ENCODE measurements at places on chromosomes 11 and 22. TPM values are rescaled to one million over a fixed set of nuclear protein-coding genes. Genes with fewer than 3 reads are reported as not detected.

- H3K27me3 ChIP-seq: peaks cover 21% of the 10 kb centered on the region
- H3K4me1 ChIP-seq: peaks cover 25% of the 10 kb centered on the region
- H3K36me3 ChIP-seq: no peaks in the 10 kb centered on the region
- no peak overlapping the region for H3K27ac ChIP-seq
These were observed 4.3 kb upstream of the OSBPL5 start for GRCh38 chr11:3169255-3170043.

DNA sequence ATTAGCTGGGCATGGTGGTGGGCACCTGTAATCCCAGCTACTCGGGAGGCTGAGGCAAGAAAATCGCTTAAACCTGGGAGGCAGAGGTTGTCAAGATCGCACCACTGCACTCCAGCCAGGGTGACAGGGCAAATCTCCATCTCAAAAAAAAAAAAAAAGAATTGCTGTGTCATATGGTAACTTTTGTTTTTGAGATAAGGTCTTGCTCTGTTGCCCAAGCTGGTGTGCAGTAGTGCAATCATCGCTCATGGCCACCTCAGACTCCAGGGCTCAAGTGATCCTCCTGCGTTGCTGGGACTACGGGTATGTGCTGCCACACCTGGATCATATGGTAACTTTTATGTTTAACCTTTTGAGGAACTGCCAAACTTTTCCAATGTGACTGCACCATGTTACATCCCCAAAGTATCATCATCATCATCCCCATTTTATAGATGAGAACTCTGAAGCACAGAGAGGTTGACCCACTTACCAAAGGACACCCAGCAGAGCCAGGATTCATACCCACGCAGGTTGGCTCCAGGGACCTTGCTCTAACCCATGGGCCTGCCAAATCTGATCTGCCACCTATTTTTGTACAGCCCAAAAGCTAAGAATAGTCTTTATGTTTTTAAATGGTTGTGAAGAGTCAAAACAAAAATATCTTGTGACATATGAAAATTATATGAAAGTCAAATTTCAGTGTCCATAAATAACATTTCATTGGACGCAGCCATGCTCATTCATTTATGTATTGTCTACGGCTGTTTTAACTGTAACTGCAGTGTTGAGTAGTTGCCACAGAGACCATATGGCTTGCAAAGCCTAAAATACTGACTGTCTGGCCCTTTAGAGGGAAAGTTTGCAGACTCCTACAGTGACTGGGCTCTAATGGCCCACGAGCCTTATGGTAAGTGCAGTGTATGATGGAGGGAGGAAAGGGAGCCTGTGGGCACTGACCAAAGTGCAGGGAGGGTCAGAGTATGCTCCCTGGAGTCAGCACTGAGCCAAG is 45.3 kb downstream of the GDPD5 start:
- no peaks in the 10 kb centered on the region for H3K27me3 ChIP-seq
- peaks cover 21% of the 10 kb centered on the region for H3K4me1 ChIP-seq
- DNase-seq: no peak

The PEX16 gene
- total RNA-seq: 50.0 TPM

GRCh38 chr22:18121954-18122554 is 11.4 kb downstream of the TUBA8 start:
- no peak overlapping the region for H3K4me3 ChIP-seq
- DNase-seq: no peak
- H3K27me3 ChIP-seq: no peaks in the 10 kb centered on the region
- peaks cover 18% of the 10 kb centered on the region for H3K4me1 ChIP-seq
- no peaks in the 10 kb centered on the region for H3K36me3 ChIP-seq

- DNase-seq: no peak
- H3K4me1 ChIP-seq: no peaks in the 10 kb centered on the region
- no peak overlapping the region for H3K4me3 ChIP-seq
These were observed 198.5 kb upstream of the C11orf87 start for GRCh38 chr11:109223451-109223850.

DNA sequence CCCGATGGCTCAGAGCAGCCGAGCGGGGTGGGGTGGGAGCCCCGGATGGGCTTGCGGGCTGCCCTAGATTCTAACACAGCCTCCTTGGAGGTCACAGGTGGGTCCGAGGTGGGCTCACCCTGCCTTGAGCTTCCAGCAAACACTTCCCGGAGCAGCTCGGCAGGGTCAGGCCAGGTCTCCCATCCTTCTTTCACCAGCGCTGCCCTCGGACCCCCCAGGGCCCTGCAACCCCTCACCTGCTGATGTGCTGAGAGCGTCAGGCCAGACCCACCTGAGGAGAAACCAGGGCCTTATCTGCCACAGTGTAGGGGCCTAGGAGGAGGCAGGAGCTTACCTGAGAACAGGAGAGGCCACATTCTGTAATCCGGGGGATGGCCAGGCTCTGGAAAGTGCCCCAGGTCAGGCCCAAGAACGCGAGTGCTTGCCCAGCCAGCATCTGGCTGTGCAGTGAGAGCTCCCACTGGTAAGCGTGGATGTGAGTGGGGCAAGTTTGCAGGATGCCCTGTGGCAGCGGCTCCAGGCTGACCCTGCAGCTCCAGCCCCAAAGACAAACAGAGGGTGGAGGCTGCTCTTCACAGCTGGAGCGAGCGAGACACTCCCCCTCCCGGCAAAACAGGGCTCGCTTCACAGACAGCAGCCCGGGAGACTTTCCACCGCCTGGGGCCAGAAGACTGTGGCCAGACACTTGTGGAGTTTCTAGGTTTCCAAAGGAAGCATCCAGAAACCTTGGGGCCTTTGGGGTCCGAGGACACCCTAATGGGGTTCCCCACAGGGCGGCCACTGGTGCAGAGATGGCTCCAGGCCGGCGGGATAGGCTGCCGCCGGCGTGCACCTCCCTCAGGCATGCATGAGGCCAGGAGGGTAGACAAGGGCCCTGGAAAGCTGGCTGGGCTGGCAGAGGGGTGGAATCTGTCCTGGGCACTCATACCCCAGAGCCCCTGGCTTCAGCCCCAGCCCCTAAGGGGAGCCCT is at the start of gene IL17REL:
Gene IL17REL, minus strand, starts transcription at position 555 of the 971 bp plus-strand sequence. Its CDS starts 119 bp downstream, at position 436.
- peaks cover 21% of the 10 kb centered on the region for H3K4me1 ChIP-seq
- H3K36me3 ChIP-seq: no peaks in the 10 kb centered on the region
- peaks cover 14% of the 10 kb centered on the region for H3K27me3 ChIP-seq
- H3K4me3 ChIP-seq: no peak within 1 kb of the TSS
- no peak for DNase-seq

- no peaks in the 10 kb centered on the region for H3K27me3 ChIP-seq
- H3K36me3 ChIP-seq: no peaks in the 10 kb centered on the region
- no peak overlapping the region for H3K27ac ChIP-seq
- no peaks in the 10 kb centered on the region for H3K4me1 ChIP-seq
- H3K4me3 ChIP-seq: no peak overlapping the region
- DNase-seq: no peak
These were observed 1363.4 kb downstream of the BRD1 start for GRCh38 chr22:48464246-48464645.

The LRP4 gene
- total RNA-seq: not detected

The C11orf91 gene
- total RNA-seq: not detected

The SLC25A45 gene
- 24.5 TPM for total RNA-seq

DNA sequence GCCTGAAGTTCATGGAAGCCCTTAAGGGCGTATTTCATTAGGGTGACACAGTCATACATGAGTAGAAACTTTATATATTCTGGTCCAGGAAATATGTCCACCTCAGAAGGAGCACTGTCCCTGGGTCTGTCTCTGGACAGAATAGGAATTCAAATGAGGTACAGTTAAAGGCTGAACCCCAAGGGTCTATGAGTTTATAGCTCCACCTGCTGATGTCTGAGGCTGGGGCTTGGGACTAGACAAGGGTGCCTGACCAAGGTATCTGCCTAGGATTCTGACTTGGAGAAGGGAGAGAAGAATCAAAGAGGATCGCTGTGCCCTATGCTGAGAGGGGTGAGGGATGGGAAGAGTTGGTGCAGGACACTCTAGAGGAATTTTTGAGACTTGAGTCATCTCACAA is 14.9 kb downstream of the HEPHL1 start:
- no peak for DNase-seq
- H3K36me3 ChIP-seq: no peaks in the 10 kb centered on the region
- H3K27me3 ChIP-seq: no peaks in the 10 kb centered on the region

- DNase-seq: no peak
- H3K27ac ChIP-seq: no peak within 1 kb of the TSS
- peaks cover 19% of the 10 kb centered on the region for H3K36me3 ChIP-seq
- no peak within 1 kb of the TSS for H3K4me3 ChIP-seq
These were observed at the start of gene DNHD1 for GRCh38 chr11:6497069-6497839. Gene DNHD1 (plus strand): TSS chr11:6497280. CDS start chr11:6498216, 936 bp downstream.

The AGBL2 gene
- total RNA-seq: 5.6 TPM

DNA sequence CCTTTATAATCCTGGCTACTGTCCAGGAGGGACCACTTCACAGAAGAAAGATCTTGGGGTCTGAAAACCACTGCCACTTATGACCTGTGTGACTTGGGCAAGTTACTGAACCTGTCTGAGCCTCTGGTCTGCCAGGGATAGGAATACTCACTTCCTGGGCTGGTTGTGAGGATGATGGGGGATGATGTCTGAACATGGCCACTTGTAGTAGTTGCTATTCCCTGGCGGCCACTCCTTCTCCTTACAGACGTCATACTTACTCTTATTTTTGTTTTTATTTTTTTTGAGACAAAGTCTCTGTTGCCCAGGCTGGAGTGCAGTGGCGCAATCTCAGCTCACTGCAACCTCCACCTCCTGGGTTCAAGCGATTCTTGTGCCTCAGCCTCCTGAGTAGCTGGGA is 26.1 kb downstream of the CD82 start:
- peaks cover 56% of the 10 kb centered on the region for H3K4me1 ChIP-seq
- H3K27ac ChIP-seq: peak overlapping the region; percentile 56
- no peaks in the 10 kb centered on the region for H3K27me3 ChIP-seq
- no peak overlapping the region for H3K4me3 ChIP-seq

GRCh38 chr22:26597026-26597425 is 7.1 kb upstream of the TPST2 start:
- H3K4me3 ChIP-seq: peak overlapping the region; percentile 42
- DNase-seq: peak; percentile 60
- peak overlapping the region; percentile 79 for H3K27ac ChIP-seq
- H3K4me1 ChIP-seq: peaks cover 58% of the 10 kb centered on the region
- H3K36me3 ChIP-seq: no peaks in the 10 kb centered on the region

DNA sequence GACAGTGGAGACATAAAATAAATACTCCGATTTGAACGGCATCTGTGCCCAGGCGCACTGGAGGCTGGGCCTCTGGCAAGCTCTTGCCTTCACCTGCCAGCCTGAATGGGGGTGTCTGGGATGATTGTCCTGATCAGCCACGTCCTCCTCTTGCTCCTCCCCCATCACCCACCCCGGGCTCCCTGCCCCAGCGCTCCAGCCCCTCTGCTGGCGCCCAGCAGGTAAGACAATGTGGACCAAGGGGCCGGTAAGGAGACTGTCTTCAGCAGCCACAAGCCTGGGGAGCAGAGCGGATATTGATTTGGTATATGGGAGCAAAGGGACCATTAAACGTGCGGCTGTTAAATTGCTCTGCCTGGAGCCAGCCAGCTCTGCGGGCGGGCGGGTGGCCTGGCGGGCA is 24.9 kb downstream of the WNT11 start:
- DNase-seq: no peak
- no peak overlapping the region for H3K27ac ChIP-seq
- no peaks in the 10 kb centered on the region for H3K4me1 ChIP-seq
- no peak overlapping the region for H3K4me3 ChIP-seq
- no peaks in the 10 kb centered on the region for H3K27me3 ChIP-seq

DNA sequence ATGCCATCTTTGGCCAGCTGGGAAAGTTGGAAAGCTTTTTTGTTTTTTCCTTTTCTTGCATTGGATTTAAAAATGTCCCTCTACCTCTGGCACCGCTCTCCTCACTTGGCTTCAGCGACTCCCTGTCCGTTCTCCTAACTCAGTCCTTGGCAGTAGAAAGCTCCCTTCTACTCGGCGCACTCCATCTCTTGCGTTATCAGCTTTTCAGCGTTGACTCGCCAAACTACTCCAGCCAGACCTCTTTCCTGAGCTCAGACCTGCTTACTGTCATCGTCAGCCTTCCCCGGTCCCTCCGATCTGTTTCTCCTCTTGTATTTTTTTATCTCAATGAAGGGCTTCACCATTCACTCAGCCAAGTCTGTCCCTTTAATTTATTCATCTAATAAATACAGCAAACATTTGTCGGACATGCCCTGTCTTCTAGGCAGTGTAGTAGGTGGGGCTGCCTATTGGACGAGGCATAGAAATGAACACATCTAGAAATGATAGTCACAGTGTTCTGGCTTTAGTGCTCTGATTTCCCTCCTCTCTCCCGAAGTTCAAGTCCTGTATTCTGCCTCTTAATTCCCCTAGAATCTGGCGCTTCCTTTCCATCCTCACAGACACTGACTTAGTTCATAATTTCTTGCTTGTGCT is 839 bp downstream of the CEP164 start:
- H3K27ac ChIP-seq: no peak overlapping the region
- peaks cover 5% of the 10 kb centered on the region for H3K4me1 ChIP-seq
- H3K36me3 ChIP-seq: no peaks in the 10 kb centered on the region
- H3K4me3 ChIP-seq: no peak overlapping the region

DNA sequence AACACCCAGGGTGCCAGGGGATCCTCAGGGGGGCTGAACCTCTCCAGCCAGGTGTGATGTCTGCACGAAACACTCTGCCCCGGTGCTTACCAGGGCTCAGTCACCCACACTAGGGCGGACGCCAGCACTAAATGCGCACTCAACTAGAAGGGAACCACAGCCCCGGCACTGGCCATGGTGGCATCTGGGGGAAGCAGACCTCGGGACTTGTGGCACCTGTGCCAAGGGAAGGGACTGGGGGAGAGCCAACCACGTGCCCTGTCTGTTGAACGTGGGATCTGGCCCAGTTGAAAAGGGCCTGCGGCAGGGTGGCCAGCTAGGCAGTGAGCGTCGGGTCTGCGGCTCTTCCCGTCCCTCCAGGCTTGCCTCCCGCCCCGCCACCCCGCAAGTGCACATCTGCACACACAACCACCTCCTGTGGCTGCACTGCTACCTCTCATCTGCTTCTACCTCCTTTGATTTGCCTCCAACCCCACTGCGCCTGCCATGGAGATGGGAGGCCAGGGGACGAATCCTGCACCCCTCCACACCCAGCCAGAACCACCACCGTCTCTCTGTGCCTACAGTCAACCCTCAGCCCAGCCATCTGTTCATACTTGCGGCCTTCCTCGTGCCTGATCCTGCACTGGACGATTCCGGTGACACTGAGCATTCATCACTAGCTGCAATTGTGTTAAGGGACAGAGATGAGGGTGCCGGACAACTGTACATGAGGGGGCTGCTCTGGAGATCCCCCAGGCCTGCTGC is 15.0 kb upstream of the MOB2 start:
- no peak for DNase-seq
- peaks cover 26% of the 10 kb centered on the region for H3K36me3 ChIP-seq
- peaks cover 3% of the 10 kb centered on the region for H3K4me1 ChIP-seq
- no peaks in the 10 kb centered on the region for H3K27me3 ChIP-seq

The MUC15 gene
- total RNA-seq: not detected

GRCh38 chr11:95514416-95515110 is 275.0 kb downstream of the FAM76B start:
- H3K4me1 ChIP-seq: no peaks in the 10 kb centered on the region
- DNase-seq: no peak
- no peak overlapping the region for H3K27ac ChIP-seq
- no peaks in the 10 kb centered on the region for H3K27me3 ChIP-seq
- H3K4me3 ChIP-seq: no peak overlapping the region

DNA sequence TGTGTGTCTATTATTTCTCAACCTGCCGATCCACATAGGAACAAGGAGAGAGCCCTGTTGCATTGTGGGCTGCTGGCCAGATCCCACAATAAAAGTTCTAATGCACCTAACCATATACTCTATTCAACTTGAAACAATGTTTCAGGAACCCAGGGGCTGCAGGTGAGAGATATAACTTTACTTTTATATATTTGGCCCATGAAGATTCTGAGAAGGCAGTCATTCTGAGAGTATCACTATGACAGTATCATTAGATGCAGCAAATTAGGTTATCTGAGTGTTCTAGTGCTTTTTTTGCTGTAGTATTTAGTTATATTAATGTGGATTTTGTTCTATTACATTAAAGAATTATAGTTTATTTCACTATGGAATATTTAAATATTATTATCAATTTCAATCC is 655.1 kb upstream of the ARHGAP42 start:
- H3K27ac ChIP-seq: no peak overlapping the region
- no peaks in the 10 kb centered on the region for H3K36me3 ChIP-seq
- no peak for DNase-seq
- no peaks in the 10 kb centered on the region for H3K27me3 ChIP-seq
- H3K4me3 ChIP-seq: no peak overlapping the region

All from activated CD8-positive, alpha-beta T cell treated with anti-CD3 and anti-CD28 coated beads, Interleukin-2, amount 10 ng/mL, durations not matched to agents 7 days and 5 days (primary cell).